ENCODE measurements at places on chromosomes 1 and 21.

DNA sequence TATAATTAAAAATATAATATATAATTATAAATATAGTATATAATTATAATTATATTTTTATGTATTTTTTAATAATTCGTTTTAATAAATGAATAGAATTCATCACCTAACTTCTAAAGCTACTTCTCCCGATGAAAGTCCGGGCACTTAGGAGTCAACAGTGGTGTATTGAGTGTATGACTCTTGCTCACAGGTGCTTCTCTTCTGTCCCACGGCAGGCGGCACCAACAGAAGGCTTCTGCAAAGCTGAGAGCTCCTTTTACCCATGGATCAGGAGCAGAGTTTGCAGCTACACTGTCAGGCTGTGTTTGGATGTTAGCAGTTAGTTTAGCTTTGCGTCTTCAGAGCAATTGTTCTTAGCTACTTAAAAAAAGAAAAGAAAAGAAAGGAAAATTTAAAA lies 122.4 kb downstream of the LIPI start:
- DNase-seq: no peak

- DNase-seq: no peak
Observed at GRCh38 chr1:116945421-116945820, 35.7 kb downstream of the PTGFRN start.

GRCh38 chr1:229938551-229938950 lies 128.5 kb upstream of the GALNT2 start:
- DNase-seq: no peak

DNA sequence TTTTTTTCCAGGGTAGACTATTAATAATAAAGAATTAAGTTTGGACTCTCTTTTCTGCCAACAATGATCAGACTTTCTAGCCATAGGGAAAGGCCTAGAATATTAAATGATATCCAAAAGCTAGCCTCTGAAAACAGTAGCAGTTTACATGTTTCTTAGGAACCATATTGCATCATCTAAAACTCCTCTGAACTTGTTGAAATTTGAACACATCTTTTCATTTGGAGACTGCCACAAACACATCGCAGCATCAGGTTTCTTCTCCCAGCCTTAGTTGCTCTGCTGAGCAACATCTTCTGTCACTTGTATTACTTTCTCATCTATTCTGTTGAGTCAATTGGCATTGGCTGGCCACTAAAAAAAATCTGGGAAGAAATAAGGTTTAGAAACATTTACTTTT lies 63.2 kb upstream of the GNG4 start:
- DNase-seq: no peak

DNA sequence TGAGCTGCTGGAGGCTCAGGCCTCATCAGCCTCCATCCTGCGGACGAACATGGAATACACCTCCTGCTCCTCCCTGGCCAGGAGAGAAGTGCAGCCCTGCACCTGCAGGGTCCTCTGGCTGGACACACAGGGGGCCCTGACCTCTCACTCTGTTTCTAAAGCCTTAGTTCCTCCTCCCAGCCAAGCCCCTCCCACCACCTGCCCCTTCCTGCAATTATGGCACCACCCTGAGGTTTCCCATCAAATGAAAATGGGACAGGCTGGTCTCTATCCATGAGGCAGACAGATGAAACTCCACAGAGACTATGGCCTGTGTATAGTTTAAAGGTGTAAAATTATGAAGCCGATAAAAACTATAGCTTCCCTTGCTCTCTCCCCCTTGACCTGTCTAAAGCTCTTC lies 42.6 kb downstream of the CACNA1S start:
- no peak for DNase-seq

- DNase-seq: no peak
Observed at GRCh38 chr21:35274090-35274489, 225.0 kb upstream of the RUNX1 start.

GRCh38 chr21:41037936-41038335 lies 130.0 kb upstream of the BACE2 start:
- no peak for DNase-seq

DNA sequence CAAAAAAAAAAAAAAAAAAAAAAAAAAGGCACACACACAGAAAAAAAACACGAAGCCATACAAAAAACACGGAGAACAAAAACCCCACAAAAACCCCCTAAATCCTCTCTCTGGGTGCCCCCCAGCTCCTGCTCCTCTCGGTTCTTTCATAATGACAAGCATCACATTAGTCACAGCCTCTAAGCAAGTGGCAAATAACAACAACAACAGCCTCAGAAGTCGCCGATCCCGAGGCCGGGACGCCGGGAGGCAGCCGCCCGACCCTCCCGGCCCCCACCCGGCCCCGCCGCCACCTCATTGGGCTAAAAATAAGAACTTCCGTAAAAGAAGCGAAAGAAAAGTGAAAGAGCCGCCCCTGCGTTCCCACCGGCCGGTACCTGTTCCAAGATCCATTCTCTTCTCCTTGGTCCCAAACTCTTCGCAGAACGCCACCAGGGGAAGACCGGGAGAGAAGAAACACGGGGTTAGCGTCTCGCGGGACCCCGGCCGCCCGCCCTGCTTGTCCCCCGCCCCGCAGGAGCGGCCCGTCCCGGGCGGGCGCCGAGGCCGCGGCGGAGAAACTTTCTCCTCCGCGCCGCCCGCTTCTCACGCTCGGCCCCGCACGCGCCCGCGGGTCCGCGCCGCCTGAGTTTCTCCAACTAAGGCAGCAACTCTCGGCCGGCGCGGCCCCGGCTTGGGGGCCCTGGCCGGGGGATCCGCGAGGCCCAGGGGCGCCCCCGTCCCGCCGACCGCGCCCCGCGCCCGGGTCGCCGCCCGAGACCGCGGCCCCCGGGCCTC lies 102.8 kb downstream of the CASZ1 start:
- DNase-seq: peak; percentile 28

GRCh38 chr1:220817907-220818306 lies 31.2 kb downstream of the MTARC1 start:
- DNase-seq: peak; percentile 34

GRCh38 chr1:20666804-20667203 lies 5.6 kb upstream of the DDOST start:
- DNase-seq: peak; percentile 38

DNA sequence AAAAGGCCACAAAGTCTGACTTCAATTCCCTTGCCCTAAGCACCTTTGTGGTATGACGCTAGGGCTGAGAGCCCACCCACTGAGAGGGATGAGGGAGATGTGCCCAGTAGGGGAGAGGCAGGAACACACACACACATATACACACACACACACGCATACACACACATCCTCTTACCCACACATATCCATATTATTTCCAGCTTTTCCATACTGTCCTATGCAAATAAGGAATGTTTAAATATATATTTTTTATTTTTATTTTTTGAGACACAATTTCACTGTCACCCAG lies 3.0 kb downstream of the RAB25 start:
- DNase-seq: no peak

DNA sequence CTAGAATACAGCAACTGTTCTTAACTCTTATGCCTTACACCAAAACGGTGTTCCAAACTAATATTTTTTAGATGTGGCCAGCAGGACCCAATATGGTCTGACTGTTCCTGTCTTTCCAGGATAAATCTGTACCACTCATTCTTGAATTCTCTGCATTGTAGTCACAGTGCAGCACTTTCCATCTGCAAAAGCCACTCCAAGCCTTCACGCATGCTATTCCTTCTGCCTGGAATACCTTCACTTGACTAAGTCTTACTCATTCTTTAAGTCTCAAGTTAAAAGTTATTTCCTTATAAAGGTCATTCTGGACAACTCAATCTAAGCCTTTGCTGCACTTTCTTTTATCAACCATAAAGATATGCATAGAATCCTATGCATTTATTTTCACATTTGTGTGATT lies 1194.5 kb downstream of the PLA2G4A start:
- DNase-seq: no peak

- DNase-seq: no peak
Observed at GRCh38 chr21:27448960-27449359, 482.1 kb upstream of the ADAMTS5 start.

DNA sequence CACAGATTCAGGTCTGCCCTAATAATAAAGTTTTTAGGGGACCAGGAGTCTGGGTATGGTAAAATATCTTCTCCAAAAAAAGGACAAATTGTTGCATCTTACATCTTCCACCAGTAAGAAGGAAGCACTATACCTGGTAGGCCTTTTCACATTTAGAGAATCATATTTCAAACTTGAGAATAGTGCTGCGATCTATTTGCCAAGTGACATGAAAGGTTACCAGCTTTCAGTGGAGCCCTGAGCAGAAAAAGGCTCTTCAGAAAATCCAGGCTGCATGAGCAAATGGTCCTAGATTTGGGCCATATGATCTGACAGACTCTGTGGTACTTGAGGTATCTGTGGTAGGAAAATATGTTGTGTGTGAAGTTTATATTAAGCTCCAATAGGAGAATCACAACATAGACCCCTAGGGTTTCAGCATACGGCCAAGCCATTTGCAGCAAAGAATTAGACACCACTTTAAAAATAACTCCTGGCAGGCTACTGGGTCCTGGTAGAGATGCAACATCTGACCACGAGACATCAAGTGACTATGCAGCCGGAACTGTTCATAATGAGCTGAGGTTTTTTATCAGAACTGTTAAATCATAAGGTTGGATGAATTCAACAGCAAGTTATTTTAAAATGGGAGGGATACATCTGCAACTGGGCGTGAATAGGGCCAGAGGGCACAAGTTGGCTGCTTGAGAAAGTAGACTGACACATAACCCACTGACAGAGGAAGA lies 38.6 kb upstream of the CCDC190 start:
- DNase-seq: no peak

- no peak for DNase-seq
Observed at GRCh38 chr1:245663841-245664240, 509.1 kb downstream of the KIF26B start.

DNA sequence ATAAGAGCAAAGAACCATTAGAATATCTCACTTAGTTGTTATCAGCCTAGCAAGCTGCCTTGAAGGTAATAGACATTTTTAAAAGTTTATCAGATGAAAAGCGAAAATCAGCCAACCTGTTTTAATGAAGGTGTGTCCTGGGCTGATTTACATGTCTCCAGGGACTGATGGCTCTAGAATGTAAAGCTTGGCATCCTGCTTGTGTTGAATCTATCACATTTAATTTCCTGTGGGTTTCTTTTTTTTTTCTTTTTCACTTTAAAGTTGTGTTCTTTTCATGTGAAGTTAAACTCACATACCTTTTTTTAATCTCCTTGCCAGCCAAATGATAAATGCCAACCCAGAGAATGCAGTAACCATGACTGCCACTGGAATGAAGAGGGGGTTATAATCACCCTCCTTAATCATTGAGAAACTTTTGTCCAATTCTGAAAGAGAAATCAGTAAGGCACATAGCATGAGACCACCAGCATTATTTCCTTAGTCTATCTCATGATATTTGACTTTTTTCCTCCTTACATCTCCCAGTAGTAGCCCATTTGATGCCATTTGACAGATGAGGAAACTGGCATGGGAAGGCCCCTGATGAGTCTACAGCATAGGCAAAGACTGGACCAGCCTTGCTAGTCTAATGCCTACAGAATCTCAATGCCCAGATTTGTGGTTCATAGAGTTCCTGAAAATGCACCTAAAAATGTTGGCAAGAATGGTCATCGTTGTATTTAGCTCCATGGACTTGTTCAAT lies 10.0 kb downstream of the SELL start:
- DNase-seq: no peak

DNA sequence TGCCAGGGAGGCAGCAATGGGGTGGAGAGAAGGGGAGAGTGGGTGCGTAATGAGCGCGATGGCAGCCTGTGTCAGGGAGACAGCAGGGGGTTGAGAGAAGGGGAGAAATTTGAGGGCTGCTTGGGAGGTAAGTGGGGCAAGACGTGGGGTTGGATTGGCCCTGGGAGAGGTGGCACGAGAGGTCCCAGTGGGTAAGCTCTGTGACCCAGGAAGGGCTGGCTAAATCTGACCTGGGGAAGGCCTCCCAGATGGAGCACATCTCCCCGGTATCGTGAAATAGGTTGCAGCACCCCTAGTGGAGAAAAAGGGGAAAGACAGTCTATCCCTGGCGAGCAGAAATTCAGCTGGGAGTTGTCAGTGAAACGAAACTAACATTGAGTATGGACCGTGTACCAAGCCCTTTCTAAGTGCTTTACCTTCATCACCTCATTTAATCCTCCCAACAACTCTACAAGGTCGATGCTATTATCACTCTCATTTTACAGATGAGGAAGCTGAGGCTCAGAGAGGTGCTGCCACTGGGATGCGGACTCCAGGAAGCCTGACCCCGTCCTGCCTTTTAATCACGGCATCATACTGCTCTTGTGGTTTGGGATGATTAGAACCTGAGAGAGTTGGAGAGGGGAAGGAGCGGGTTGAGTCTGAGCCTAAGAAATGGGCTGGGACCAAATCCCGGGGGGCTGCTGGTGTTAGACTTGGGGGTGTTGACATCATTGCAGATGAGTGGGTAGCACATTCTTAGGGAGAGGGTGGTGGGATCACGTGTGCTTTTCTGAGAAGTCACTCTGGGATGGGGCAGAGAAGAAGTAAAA lies 56.6 kb upstream of the RPL11 start:
- DNase-seq: peak; percentile 32

DNA sequence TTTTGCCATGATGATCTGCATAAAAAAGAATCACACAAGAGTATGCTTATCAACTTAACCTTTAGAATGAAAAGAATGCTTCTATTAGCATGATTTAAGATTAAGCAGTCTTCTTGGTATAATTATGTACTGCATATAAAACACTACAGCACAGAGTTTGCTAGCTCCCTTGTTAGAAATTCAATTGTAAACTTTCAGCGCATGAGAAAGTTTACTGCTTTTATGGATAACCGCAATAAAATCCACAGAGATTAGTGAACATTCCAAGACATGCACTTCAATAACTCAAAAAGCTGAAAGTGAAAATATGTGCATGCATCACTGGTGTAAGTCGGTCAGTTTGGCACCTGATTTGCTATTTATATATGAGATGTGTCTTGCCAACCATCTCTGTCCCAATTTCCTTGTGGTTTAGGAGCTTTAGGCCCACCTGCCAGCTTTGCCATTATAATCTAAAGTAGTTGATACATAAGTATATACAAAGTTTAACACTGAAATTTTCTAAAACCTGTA lies 16.9 kb downstream of the CCT8 start:
- no peak for DNase-seq

DNA sequence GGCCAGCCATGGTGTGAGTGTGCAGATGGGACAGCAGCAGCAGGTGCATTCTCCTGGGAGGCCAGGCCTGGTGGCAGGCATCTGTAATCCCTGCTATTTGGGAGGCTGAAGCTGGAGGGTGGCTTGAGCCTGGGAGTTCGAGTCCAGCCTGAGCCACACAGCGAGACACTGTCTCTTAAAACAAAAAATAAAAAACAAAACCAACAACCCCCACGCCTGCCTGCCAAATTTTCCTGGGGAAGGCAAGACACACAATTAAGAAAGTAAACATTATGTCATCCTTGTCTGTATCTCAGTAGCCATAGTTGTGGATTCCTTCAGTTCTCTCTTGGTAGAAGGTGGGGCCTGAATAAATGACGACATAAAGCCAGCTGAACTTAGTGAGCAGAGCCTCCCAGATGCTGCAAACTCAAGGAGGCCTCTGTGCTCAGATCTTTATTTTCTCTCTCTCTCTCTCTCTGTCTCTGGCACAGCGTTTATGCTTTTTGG lies 57.6 kb upstream of the CD34 start:
- no peak for DNase-seq

DNA sequence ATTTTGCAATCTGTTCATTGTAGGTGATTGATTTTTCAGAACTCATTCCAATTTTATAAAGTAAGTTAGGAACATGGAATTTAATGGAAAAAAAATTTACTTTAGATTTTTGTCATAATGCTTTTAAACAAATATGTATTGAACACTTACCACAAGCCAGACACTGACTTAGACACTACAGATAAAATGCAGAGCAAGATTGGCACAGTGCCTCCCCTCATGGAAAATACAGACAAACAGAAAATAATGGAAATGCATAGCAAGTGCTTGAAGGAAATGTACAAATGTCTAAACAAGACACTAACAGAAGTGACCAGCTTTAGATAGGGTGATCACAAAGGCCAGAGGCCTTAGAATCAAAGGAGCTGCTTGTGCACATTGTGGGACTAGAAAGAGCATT lies 260.5 kb upstream of the ADGRL2 start:
- no peak for DNase-seq

Measured in MV-4-11 (cell line).